ENCODE measurements at places on chromosomes 5 and 9.

GRCh38 chr5:159887050-159887449 lies 29.2 kb upstream of the ADRA1B start:
- DNase-seq, result peak; percentile 88

GRCh38 chr5:133232911-133233310 lies 181.1 kb downstream of the HSPA4 start:
- DNase-seq, result no peak

DNA sequence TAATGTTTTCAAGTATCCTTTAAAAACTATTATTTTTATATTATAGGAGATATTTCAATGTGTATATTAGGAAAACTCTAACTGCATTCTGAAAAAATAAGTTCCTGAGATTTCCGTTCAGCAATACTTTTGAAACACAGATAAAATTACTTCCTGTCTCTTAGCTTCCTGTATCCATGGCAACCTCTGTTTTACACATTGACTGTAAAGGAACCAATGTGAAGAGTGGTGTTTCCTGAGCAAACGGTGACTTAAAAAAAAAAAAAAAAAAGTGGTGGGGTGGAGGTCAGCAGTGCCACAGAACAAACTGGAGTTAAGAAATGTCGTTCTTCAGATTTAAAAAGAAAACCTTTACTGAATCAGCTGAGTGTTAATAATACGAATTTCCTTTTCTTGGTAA lies at the start of gene LRRC70:
TSS of gene LRRC70 (plus strand) at position 280 of the 400 bp plus-strand sequence. CDS start 620 bp downstream, outside the sequence.
- DNase-seq, result no peak

DNA sequence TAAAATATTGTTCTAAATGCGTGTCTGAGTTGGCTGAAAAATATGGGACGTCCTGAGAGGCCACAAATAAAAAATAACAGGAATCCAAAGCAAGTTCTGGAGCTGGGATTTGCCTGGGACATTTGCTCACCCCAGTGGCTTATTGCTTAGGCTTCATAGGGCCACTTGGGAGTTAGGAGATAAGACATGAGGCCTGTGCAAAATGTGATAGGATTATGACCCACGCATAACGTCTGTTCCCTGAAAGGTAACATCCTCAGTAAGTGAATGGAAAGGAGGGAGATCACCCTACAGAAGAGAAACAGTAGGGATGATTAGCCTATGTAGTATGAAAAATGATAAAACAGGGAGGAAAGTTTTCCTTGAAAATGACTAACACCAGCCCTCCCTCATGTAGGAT lies 269.4 kb downstream of the EPB41L4A start:
- DNase-seq, result no peak

- no peak for DNase-seq
Measured at GRCh38 chr9:108997112-108997511, 16.2 kb downstream of the CTNNAL1 start.

DNA sequence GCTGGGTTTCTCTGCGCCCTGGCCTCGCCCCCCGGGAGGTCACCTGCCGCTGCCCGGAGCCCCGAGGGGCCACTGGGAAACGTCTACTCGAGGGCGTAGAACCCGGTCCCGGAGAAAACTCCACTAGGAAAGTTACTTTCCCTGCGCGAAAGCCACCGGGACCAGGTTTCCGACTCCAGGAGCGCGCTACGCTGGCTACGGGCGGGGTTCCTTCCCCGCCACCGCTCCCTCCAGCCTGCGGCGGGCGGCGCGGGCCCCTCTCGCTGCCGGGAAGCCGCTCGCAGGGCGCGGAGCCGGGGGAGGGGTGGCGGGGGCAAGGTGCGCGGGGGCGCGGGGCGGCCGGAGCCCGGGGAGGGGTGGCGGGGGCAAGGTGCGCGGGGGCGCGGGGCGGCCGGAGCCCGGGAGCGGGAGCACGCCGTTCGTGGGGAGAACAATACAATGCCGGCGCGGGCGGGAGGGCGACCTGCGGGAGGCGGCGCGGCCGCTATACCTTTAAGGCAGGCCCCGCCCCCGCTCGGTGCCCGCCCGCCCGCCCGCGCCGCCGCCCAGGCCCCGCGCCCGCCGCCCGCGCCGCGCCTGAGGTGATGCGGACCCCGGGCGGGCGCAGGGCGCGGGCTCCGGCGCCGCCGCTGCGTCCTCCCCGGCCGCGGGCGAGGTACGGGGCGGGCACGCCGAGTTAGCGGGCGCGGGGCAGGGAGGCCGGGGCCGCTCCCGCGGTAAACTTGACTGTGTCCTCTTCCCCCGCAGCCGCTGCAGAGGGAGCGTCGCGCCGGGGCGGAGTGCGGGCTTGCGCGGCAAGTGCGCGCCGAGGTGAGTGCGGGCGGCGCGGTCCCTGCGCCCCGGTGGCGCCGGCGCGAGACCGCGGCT lies 278.1 kb downstream of the AOPEP start:
- DNase-seq, result peak; percentile 60

GRCh38 chr5:128546658-128547281 lies 8.7 kb upstream of the FBN2 start:
- DNase-seq, result no peak

- no peak for DNase-seq
Measured at GRCh38 chr5:170275376-170275994, 22.1 kb downstream of the LCP2 start.

DNA sequence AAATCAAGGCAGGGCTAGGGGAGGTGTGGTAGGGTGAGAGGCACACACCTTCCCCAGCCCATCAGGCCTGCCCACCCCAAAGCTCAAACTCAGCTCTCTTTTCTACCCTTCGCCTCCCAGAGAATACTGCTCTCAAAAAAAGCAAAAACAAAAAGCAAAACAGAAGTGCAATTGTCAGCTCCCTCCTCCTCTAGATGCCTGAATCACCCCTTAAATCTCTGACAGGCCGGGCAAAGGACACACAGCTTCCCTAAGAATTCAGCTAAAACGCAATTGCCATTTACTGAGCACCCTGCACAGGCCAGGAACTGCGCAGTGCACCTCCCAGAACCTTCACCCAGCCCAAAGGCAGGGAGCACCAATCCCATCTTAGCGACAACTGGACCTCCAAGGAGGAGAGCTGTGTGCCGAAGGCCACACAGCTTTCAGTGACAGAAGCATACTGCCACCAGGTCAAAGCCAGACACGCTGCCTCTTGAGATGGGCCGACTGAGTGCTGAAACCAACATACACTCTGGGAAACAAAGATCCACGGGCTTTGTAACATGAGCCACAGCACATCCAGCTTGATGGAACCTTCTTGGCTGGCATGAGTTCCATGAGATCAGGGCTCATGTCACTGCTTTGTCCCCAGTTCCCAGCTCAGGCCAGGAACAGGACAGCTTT lies 53.4 kb upstream of the STXBP1 start:
- peak; percentile 52 for DNase-seq

- DNase-seq, result no peak
Measured at GRCh38 chr5:175677571-175677970, 19.7 kb downstream of the HRH2 start.

GRCh38 chr9:2461892-2462291 lies 159.7 kb upstream of the VLDLR start:
- no peak for DNase-seq

DNA sequence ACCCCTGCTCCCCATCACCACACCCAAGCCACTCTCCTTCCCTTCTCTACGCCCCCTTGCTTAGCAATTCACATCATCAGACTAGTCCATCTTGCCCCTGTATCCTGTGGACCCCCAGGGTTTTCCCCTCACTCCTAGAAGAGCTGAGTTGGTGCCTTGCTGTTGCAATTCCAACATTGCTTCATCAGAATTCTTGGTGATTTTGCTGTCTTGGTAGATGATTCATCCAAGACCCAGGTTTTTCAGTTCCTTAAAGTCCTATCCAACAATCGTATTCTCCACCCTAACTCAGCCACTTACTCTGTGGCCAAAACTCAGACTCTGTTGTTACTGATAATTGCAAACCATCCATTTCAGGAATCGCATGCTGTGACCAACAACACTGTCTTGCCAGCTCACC lies 21.4 kb upstream of the CCNJL start:
- DNase-seq, result no peak

DNA sequence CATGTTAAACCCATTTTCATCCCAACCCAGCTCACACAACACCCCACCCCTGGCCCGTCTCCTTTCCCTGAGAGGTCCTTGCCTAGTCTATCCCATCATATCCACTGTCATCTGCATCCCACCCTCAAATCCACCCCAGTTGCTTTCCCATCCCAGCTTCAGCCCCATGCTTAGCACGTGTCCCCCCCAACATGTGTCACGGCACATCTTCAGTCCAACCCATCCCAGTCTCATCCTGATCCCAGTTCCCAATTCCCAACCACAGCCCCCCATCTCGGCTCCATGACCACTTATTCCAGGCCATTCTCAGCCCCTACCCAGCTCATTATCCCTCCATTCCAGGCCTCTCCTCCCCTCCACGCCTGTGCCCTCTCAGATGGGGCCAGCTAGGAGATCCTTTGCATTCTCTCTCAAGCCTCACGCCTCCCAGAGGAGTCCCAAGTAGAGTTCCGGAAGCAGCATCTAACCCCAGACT lies 605 bp upstream of the DBN1 start:
- no peak for DNase-seq
